Activated T-helper 1 cell treated with Interleukin-2 at 50 U/mL for 16 hours (primary cell): ENCODE measurements at places on chromosomes 16 and 17.

GRCh38 chr17:77875881-77876509 is 82.5 kb upstream of the TNRC6C start:
- no peak for DNase-seq

DNA sequence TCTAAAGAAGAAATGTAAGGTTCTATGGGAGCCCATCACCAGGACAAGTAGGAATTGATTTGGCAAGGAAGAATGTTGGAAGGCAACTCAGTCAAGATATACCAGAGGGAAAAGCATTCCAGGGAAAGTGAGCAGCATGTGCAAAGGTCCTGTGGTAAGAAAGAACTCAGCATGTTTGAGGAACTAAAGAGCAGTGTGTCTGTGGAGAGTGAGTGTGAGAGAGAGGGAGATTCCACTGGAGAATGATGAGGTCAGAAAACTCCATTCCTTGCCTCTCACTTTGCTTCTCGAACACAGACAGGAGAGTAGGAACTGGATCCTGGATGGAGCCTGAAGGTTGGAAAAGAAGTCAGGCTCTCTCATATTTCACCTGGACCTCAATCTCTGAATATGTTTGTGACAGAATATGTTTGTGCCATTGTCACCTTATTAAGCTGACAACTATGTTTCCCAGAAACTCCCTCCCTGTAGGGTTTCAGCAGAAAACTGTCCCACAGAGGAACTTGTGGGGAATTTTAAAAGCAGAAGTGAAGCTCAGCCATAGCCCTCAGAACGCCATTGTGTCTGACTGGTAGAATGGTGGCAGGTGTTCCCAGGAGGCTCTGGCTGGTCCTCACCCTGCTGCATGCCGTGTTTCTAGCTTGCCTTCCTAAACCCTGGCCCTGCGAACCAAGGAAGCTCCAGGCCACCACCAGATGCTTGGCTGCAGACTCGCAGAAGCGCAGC is 382.4 kb upstream of the XYLT1 start:
- DNase-seq: no peak

GRCh38 chr17:64777415-64778239 is 115.5 kb upstream of the SMURF2 start:
- no peak for DNase-seq

DNA sequence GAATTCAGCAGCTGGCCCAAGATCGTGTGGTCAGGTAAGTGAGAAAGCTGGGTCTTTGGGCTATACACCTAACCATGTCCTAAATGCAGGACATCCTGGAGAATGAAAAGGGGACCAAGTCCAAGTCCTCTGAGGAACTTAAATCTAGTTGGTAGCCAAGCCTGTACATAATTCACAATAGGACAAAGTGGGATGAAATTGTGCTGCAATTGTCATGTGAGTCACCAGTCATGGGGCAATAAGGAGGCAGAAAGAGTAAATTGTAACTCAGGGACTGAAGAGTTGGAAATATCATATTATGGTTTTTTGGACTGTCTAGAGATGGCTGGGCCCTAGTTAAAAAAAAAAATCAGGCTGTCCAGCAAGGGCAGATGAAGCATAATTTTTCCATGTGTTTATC is 202.6 kb downstream of the CYLD start:
- no peak for DNase-seq

GRCh38 chr17:28381141-28381825 is 9.8 kb downstream of the SARM1 start:
- DNase-seq: no peak

DNA sequence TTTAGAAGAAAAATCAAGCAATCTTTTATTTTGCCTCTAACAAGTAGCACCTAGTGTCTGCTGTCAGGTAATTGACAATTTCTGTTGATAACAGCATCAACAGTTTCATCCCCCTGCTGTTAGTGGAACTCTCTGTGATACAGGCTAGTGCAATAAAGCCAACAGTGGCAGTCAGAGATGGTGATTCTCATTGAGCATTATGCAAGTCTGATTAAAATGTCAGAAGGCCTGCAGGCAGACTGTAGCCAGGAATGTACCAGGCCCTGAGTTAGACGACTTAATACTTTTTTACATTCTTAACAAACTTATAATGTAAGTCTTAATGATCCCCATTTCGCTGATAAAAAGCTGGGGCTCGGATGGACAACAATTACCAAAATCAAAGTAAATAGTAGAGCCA is 14.6 kb downstream of the CYLD start:
- DNase-seq: no peak

- no peak for DNase-seq
Observed at GRCh38 chr17:72766761-72767356, 325.6 kb downstream of the SLC39A11 start.

DNA sequence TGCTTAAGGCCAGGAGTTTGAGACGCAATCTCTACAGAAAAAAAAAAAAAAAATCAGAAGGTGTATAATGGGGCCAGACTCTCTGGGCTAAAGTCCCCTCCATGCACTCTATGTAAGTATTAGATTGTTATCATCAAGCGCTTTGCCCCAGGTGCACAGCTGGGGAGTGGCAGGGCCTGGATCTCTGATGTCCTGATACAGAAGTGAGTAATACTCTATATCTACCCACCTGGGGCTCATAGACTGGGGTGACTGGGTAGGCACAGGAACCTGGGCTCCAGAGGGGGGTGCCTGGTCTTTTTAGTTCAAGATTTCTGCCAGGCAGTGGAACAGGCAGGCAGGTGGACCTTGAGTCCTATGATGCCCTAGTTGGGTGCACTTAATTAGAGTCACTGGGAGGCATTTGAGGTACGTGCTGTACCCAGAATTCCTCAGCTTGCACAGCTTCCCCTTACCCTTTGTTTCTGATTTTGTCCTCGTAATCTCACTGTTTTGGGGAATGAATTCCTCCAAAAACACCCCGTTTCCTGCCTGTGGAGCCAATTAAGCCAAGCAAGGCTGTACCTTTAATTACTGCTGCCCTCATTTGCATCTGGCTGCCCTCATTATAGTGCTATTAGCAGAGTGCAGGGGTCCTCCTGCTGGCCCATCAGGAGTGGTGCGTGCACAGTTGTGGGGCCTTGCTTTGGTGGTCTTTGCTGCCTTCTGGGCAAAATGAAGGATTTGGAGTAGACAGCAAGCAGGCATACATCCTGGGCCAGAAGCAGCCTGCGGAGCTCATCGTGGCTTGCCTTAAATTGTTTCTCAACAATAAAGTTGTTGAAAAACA is 239.0 kb downstream of the SNX29 start:
- DNase-seq: no peak

DNA sequence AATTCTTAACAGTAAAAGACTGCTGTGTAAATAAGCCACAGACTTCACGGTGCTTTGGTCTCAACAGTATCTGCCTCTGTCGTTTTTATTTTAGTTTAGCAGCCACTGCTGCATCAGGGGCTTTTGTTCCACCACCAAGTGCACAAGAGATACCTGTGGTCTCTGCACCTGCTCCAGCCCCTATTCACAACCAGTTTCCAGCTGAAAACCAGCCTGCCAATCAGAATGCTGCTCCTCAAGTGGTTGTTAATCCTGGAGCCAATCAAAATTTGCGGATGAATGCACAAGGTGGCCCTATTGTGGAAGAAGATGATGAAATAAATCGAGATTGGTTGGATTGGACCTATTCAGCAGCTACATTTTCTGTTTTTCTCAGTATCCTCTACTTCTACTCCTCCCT is 7.9 kb downstream of the HERPUD1 start:
- no peak for DNase-seq

DNA sequence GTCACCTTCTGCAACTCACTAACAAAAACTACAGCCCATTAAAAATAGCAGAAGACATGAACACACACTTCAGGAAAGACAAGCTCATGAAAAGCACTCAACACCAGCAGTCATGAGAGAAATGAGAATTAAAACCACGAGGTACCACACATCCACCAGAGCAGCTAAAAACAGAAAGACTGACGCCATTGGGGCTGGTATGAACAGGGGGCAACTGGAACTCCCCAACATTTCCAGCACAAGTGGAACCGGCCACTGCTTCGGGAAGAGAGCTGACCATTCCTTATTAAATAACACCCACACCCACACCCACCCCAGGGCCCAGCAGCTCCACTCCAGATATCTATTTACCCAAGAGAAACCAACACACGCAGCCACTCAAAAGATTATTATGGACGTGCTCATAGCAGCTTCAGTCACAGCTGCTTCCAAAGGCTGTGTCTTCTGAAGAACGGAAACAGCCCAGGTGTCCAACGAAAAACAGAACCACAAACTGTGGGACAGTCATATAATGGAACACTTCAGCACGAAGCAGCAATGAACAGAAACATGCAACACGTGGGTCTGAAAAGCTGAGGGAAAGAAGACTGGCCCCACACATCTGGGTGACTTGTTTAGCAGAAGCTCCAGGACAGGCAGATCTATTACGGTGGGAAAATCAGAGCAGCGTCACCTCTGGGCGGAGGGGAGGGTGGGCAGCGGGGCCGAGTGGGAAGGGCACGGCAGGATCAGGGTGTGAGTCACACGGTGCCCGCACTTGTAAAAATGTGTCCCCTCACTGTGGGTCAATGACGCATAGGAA is 41.1 kb downstream of the KLHDC4 start:
- no peak for DNase-seq

GRCh38 chr16:51426276-51426675 is 275.2 kb upstream of the SALL1 start:
- DNase-seq: no peak

DNA sequence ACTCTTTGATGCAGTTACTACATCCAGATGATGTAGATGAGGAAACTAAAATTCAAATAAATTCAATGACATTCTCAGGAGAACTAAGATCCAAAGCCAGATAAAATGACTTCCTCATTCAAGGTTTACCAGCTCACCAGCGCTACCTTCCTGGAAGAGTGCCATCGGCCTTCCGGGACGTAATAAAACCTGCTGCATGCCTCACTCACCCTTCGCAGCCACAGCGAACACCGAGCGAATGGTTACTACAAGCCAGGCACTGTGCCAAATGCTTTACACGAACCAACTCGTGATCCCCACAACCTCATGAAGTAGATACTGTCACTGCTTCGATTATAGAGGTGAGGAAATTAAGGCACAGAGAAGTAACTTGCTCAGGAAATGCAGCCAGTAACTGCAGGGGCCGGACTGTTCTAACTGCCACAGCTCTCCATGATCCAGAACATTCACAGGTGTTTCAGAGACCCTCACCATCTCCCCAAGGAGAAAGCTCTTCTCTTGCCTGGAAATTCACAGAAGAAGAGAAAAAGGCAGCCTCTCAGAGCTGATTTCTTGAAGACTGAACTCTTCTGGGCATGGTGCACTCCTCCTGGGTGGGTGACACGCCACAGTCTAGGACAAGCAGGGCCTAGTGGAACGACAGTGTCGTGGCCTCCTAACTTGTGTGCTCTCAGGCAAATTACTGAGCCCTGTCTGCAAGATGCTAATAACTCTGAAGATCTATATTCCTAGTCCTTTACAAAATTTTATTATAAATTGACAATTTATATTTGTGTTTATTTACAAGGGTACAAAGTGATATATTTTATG is 46.8 kb downstream of the HIC1 start:
- peak; percentile 31 for DNase-seq

GRCh38 chr17:48054238-48055185 is 6.4 kb downstream of the NFE2L1 start:
- no peak for DNase-seq

DNA sequence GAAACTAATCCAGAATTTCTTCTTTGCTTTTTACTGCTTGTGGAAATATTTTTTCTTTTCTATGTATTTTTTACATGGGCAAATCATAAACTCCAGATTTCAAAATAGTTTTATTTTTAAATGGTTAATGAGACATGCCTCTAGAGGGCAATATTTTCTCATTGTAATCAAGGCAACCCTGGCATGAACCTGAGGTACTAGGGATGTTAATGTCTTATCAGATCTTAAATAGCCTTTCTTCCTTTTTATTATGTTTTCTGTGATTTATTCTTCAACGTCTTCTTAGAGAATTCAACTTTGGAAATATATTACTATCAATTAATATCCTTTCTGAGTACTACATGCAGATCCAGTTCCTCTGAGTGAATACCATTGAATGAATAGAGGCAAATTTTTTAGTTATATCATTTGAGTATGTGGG is 324.7 kb downstream of the BCAS3 start:
- no peak for DNase-seq

GRCh38 chr16:11125936-11126335 is 130.1 kb downstream of the SOCS1 start:
- DNase-seq: no peak

- no peak for DNase-seq
Observed at GRCh38 chr16:13767215-13767614, 152.7 kb upstream of the ERCC4 start.

GRCh38 chr17:67378454-67379250 is 1.6 kb downstream of the PITPNC1 start:
- DNase-seq: peak; percentile 74

DNA sequence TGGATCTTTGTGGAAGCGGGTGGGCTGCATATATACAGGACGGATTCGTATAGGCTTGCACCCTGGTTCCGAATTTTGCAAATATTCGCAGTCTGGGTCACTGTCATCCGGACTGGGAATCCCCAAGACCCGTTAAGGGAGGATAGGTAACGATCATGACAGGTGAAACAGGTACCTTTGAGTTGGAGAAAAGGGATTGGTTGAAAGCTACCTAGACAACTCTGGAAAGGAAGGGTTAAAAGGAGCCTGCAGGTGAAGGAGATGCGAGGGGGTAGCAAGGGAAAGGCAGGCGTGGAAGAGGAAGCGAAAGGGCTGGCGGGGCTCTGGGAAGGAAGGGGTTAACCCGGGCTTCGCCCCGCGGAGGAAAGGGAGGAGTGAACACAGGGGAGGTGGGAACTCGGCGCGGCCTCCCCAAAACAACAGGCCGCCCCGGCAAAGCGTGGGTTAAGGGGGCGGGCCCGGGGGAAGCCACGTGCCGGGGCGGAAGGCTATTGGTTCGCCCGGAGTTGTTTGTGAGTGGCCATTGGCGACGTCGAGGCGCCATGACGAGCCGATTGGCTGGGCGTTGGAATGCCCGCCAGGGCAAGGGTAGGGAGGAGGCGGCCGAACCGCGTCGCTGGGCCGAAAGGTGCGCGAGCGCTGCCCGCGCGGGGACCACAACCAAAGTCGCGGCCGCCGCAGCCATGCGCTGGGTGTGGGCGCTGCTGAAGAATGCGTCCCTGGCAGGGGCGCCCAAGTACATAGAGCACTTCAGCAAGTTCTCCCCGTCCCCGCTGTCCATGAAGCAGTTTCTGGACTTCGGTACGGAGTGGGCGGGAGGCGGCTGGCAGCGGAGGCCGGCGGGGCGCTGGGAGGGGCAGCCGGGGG is at the start of gene PDK2:
Gene PDK2 (plus strand): TSS at position 599 of the 867 bp plus-strand sequence. CDS start 85 bp downstream, at position 684.
- DNase-seq: peak; percentile 96

GRCh38 chr16:635573-636205 is 416 bp downstream of the METTL26 start:
- DNase-seq: no peak

- DNase-seq: no peak
Observed at GRCh38 chr16:21159281-21159951, 942 bp downstream of the LDAF1 start.

GRCh38 chr17:49592263-49592662 is 16.6 kb downstream of the NXPH3 start:
- no peak for DNase-seq

- no peak for DNase-seq
Observed at GRCh38 chr16:28062847-28063521, 530 bp downstream of the GSG1L start.

- no peak for DNase-seq
Observed at GRCh38 chr17:81387100-81388090, 7.9 kb upstream of the BAHCC1 start.
